ENCODE measurements at places on chromosomes 3 and 15.

- DNase-seq = peak; percentile 46
These were observed 20.4 kb downstream of the UACA start for GRCh38 chr15:70742928-70743327.

DNA sequence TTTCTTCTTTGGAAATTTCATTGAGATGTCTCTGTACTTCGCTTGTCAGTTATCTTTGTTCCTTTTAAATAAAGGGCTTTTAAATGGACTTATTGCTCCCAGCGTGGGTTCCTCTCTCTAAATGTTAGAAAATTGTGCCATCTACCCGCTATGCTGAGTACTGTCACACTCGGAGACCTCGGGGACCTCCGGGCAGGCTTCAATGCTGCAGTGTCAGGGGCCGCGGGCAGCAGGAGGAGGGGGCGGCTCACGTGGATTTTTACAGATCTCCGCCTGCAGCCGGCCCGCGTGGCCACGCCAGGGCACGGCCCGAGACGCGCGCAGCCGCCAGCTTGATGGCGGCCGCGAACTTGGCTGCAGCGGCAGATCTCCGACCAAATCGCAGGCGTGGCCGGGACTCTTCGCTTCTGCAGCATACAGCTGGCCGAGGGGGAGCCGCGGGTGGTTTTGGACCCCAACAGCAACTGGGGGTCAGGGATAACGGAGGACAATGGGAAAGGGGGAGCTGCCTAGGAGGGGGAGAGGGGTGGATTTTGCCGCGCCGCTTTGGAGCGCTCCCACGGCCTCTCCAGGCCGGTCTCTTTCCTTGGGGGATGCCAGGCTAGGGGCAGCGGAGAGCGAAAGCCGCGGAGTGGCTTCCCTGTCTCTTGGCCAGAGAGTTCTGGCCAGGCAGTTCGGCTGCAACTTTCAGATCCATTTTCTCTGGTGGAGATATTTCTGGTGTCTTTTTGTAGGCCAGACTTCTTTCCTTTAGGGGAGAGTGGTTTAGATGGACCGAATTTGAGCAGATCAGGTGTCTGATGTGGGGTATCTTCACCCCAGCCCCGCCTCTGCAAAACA is 15.3 kb downstream of the NR2F2 start:
- DNase-seq = peak; percentile 84

DNA sequence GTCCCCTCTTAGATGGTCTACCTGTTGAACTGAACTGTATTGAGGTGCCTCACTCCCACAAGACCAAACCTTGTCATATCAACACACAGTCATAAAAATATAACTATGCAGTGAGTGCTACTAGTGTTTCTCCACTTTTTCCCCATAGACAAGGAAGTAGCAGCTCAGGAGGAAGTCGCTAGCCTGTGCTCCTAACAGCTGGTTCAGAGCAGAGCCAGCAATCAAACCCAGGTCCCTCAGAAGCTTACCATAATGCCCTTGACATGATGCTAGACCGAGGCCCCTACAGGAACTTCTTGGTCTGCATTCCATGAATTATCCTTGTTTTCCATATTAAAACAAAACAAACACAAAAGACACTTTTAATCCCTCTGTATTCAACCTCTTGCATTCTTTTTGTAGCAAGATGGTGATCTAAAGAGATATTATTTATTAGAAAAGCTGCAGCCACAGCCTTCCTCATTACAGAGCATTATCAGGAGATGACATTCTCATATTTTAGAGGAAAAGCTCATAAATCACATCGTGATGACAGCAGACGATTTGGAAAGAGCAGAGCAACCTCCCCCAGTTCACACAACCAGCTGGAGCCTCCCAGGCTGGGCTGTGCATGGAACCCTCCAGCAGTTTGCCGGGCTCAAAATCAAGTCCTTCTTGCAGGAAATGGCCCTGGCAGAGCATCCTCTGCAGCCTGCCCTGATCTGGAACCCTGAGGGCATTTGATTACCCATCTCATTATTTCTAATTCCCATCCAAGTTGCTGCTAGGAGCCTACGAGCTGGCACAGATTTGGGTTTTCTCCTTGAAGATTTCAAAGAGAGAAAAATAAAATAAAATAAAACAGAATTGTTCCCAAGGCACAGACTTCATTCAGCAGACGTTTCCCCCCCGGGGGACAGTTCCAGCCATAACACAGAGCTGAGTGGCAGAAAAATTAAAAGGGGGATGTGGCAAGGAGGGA is 118.8 kb downstream of the SRGAP3 start:
- no peak for DNase-seq

- DNase-seq = no peak
These were observed 77.0 kb downstream of the INO80 start for GRCh38 chr15:41039121-41039520.

- no peak for DNase-seq
These were observed 14.3 kb downstream of the KLHL6 start for GRCh38 chr3:183541235-183541655.

All from fibroblast of gingiva (primary cell).